T-helper 17 cell (primary cell): ENCODE measurements at places on chromosomes 3 and 15.

DNA sequence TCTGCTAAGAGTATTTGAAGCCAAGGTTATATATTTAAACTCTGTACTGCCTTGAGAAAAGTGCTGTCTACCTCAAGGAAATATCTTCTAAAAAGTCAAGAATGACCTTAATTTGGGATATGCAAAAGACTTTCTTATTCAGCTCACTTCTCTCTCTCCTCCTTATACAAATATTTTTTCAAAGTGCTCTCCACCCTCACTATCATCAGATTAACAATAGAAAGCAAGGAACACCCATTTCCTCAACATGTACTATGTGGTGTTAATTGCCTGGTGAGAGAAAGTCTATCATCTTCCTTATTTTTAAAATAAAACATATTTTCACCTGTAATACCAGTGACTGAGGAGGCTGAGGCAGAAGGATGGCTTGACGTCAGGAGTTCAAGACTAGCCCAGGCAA lies 44.4 kb upstream of the RSL24D1 start:
- no peak for DNase-seq

GRCh38 chr3:126720596-126720995 lies 16.6 kb downstream of the CHCHD6 start:
- DNase-seq: no peak

GRCh38 chr15:28147801-28148200 lies 48.7 kb upstream of the OCA2 start:
- no peak for DNase-seq

GRCh38 chr15:69793431-69793780 lies 304.3 kb downstream of the TLE3 start:
- DNase-seq: no peak

DNA sequence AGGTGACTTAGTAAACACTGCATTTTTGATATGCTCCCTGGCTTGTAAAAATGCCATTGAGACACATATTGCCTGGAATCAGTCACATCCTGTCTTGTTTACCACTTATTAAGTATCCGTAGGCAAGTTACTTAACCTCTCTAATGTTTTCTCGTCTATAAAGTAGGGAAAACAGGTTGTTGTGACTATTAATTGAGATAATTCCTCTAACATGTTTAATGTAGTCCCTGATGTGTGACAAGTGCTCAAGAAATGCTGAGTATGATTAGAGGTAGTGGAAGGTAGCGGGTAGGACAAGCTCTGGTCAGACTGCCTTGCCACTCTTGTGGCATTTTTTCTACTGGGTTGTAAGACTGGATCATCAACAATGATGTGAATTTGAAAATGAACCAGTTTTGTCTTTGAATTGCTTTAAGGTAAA lies 54.1 kb downstream of the NFKBIZ start:
- DNase-seq: no peak

GRCh38 chr3:100117093-100117492 lies 2.8 kb upstream of the FILIP1L start:
- DNase-seq: no peak

DNA sequence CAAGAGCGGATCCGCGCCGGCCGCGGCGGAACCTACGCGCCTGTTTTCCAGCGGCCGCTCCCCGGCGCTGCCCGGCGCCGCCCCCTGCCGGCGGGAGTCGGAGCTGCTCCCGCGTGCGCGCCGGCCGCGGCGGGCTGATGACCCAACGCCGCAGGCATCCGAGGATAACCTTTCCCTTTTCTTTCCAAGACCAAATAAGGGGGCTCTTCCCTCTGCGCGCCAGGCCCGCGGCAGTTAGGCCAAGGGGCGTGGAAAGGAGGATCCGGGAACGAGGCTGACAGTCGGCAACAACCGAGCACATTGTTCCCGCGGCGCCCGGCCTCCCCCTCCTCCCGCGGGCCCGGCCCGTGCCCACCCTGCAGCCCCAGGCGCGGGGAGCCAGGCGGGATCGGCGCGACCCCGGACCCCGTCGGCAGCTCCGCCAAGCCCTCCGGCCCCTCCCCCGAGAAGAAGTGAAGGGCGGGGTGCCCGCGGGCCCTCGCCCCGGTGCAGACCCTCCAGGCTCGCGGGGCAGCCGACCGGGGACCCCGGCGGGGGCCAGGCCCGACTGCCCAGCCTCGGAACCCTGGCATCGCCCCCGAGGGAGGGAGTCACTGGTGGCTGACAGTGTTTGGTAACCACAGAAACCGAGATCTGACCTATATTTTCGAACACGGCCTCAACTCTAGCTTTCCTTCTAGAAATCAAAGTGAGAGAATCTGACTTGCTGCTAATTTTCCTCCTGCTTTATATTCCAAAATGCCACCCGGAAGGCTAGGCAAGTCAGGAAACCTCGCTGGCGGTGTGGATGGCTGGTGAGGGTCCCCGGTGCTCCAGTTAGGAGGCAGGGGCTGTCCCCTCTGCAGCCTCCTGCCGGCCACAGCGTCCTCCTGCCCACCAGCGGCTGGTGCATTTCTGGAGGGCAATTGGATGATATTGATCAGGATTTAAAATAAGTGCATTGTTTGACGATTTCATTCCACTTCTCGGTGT lies 45.6 kb upstream of the SYNM start:
- peak; percentile 49 for DNase-seq

DNA sequence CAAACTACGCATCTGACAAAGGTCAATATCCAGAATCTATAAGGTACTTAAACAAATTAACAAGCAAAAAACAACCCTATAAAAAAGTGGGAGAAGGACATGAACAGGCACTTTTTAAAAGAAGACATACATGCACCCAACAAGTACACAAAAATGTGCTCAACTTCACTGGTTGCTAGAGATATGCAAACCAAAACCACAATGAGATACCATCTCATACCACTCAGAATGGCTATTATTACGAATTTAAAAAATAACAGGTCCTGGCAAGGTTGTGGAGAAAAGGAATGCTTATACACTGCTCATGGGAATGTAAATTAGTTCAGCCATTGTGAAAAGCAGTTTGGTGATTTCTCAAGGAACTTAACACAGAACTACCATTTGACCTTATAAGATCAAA lies 175.6 kb upstream of the MLF1 start:
- no peak for DNase-seq

- DNase-seq: no peak
Observed at GRCh38 chr15:77295446-77295845, 124.5 kb downstream of the PEAK1 start.

GRCh38 chr3:152830245-152830644 lies 4.7 kb upstream of the P2RY1 start:
- DNase-seq: no peak

GRCh38 chr3:13160619-13161018 lies 87.4 kb upstream of the IQSEC1 start:
- no peak for DNase-seq

DNA sequence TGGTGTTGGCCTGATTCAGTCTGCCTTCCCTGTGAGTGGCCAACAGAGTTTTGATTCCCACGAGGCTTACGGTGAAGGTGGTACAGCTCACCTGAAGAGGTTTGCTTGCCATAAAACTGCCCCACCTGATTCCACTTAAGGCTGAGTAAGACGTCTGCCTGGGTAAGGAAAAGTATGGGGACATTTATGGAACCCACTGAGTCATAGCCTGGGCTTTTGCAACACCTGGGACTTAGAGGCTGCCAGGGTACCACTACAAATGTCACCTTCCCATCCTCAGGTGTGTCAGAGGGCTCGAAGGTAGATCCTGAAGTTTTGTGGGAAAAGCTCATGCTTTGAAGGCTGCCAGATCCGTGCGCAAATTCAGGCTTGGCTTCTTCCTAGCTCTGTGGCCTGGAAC lies 56.9 kb upstream of the SLCO2A1 start:
- DNase-seq: no peak

DNA sequence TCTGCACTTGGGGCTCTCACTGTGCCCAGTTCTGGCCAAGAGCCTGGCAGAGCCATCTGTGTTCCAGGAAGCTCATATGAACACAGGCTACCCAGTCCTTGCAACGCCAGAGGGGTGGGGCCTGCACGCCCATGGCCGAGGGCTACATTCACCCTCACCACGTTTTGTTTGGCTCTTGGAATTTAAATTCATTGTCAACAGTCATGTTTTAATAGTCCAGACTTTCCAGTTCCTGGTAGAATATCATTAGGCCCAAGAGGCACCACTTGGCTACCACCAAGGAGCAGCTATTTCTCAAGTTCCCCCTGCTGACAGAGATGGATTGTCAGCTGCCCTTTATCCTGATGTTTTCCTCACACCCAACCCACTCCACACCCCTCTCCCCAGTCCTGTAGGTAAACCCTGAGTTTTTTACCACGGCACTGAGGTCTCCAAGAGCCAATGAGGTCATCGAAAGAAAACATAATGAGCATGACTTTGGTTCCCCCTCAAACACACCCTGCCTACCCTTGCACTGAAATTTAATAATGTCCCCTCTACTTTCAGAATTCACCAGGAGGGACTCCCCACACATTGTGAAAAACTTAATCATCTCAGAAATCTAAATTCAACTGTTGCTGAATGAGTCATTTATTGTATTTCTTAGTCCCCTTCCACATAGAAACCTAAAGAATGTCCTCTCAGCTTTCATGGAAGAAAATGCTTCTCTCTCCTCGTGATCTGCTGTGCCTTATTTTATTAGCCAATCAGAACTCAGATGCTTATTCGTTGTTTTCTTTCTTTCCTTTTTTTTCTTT lies 125.1 kb downstream of the SHQ1 start:
- no peak for DNase-seq
